ENCODE measurements at places on chromosomes 1 and 21.

- DNase-seq, result no peak
Measured at GRCh38 chr1:98887507-98887906, 117.2 kb downstream of the PLPPR5 start.

GRCh38 chr1:22821027-22821426 is 110.4 kb downstream of the EPHB2 start:
- no peak for DNase-seq

- no peak for DNase-seq
Measured at GRCh38 chr1:235275223-235275622, 52.8 kb downstream of the ARID4B start.

GRCh38 chr1:14939527-14940284 is 213.8 kb upstream of the TMEM51 start:
- DNase-seq, result no peak

DNA sequence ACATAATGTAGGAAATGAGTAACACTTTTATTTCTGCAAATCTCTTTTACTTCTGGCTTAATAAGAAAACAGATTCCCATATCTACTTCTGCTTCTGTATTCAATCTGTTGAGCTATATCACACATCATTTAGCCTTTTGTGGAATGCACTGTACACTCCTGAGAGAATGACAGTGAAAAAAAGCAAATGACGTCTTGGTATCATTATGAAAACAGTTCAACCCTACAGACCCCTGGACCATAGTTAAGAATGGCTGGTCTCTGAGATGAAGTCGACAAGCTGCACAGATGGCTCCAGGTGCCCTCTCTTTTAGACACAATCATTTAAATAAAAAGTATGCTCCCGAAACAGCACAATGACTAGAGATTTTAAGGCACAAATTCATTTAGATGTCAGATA is 247.0 kb downstream of the RERE start:
- DNase-seq, result no peak

- DNase-seq, result no peak
Measured at GRCh38 chr1:1050577-1051052, 23.5 kb downstream of the RNF223 start.

DNA sequence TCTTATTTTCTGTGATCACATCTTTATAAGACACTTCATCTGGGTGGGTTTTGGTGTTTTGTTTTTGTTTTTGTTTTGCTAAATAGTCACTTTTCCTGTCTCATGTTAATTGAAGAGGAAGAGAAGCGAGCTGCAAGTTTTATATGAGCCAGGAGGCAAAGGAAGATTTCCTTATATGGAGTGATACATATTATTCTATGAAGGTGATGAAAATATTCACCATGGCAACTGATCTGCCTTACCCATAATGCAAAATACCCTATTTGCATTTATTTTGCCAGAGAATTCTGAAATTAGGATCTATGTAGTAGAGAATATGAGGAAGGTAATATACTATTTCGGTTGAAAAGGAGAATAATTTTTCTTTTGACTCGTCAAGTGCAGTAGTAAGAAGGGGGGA is 13.9 kb downstream of the CXADR start:
- no peak for DNase-seq

- no peak for DNase-seq
Measured at GRCh38 chr1:30684259-30684658, 39.1 kb downstream of the MATN1 start.

DNA sequence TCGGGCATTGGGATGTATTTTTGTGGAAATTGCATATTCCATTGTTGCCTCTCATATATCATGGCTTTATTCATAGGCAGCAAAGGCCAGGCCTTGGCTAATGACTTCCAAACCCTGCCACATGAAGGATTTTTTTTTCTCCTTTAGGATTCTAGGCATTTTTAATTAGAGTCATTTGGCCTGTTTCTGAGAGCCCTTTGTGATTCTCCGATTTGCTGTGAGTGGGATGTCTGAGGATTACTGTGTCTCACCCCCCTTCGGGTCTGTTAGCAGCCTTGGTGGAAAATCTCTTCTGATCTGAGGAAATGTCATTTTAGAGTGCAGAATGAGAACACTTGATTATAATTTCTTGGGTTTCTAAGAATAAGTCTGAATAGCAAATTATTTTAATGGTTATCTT is 253.5 kb downstream of the NTNG1 start:
- no peak for DNase-seq

DNA sequence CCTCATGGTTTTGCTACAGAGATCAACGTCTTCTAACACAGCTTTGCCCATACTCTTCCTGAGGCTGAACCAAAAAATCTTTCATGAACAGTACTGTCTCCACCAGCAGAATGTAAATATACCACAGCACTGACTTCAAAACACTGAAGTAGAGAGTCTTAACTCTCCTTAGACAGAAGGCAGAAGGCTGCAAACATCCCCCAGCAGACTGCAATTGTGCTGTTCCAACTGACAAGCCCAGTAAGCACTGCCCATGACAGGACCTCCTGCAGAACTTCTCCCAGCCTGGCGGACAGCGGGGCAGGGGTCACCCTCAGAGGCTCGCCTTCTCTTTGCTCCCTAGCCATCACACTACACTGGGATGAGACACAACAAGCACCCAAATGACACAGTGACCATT is 218.7 kb downstream of the RERE start:
- DNase-seq, result no peak

DNA sequence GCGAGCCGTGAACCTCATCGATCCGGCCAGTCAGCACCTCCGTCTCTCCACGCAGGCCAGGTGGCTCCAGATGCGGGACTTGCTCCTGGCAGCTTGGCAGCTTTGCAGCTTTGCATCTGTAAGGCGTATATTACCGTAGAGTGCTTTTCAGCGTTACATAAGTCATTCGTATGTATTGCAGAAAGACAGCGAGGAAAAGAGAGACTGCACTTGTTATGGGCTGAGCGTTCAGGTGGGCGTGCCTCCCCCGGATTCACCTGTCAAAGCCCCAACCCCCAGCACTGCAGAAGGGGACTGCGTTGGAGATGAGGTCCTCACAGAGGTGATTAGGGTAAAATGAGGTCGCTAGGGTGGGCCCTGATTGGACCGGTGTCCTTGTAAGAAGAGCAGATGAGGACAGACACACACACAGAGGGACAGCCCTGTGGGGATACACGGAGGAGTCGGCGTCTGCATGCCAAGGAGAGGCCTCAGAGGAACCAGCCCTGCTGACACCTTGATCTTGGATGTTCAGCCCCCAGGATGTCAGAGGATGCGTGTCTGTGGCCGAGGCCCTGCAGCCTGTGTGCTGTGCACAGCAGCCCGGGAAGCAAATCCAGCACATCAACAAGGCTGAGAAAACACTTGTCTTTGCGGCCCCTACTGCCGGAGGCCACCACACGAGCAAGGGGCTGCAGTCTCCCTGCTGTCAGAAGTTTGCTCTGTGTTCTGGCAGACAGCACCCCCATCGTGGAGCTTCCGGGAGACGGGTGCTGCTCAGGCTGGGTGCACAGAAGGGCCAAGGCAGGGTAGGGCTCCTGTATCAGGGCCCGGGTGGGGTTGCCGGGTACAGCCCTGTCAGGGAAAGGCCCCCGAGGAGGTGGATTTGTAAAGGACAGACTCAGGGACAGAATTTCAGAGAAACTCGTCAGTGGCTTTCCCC is 10.9 kb upstream of the AGPAT3 start:
- no peak for DNase-seq

DNA sequence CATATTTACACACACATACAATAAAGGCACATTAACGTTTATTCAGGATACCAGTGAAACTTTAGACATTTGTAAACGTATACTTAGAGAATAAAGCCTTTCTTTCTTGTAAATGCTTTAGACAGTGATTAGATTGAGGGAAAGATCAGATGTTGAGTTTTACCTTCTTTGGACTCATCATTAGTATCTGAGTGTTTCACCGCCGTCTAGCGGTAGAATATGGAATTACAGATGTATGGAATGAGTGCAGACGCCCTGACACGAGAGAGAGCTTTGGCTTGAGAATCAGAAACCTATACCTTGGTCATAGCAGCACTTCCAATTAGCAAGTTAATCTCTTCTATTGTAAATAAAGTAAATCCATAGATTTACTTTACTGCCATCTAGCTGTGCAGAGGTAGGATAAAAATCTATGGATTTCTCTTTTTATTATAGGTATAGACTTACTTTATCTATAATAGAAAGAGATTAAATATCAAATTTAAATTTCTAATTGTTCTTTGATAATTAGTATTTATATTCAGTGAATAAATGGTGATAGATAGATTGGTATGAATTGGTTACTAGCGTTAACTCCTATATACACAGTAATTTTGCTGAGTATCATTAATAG is 12.6 kb downstream of the FLG2 start:
- DNase-seq, result no peak

DNA sequence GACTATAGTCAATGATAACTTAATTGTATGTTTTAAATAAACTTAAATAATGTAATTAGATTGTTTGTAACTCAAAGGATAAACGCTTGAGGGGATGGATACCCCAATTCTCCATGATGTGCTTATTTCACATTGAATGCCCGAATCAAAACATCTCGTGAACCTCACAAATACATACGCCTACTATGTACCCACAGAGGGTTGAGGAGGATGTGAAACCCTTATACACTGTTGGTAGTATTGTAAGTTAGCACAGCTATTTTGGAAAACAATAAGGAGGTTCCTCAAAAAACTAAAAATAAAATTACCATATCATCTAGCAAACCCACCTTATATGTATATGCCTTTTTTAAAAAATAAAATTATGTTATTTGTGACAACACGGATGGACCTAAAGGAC is 198.6 kb downstream of the MRPL39 start:
- DNase-seq, result no peak

DNA sequence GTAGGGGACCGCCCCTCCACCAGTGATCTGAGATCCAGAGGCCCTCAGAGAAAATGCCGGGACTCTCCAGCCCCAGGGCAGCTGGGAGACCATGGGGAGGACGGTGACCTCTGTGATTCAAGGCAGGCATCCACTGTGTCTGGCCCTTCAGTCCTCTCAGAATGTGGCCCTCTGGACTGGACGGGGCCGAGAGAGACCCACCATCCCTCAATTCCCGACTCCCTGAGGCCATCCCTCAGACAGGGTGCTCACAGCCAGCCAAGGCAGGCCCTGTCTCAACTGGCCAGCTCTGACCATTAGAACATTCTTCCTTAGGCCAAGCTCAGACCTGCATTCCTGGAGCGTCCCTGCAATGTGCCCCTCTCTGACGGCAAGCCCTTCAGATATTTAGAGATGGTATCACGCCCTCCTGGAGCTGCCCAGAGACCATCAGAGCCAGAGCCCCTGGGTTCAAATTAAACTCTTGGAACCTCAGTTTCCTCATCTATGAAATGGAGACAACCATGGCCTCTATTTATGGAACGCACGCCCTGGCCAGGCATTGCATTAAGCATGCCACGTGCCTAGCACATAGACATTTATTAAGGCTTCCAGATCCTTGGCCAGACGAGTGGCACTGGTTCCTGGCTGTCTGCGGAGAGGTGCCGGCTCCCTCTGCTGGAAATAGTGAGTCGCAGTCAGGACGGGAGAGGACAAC is 9.6 kb upstream of the EPS8L3 start:
- DNase-seq, result peak; percentile 34

GRCh38 chr1:14055442-14056223 is 355.6 kb downstream of the PRDM2 start:
- no peak for DNase-seq

- DNase-seq, result no peak
Measured at GRCh38 chr1:209619696-209620486, 32.3 kb downstream of the LAMB3 start.

DNA sequence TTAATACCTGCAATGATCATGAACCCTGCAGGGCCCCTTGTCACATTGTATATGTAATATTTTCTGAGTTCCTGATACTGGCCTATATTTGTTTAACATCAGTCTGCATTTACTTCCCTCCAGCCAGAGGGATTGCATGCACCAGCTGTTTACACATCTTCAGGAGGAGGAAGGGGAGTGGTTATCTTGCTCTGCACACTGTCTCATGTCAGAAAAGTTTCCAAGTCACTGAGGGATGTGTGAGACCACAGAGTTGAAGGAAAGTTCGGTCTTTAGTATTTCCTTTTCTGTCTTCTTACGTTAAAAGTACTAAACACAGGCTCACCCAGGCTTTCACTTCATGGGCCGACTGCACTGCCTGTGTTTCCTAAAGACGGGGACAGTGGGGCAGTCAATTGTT is 574.1 kb downstream of the LMO4 start:
- DNase-seq, result no peak

GRCh38 chr1:1232796-1233566 is 944 bp downstream of the B3GALT6 start:
- DNase-seq, result no peak

GRCh38 chr1:9823693-9823942 is 147 bp downstream of the CLSTN1 start:
- no peak for DNase-seq

- DNase-seq, result peak; percentile 82
Measured at GRCh38 chr1:116168277-116169032, 57.3 kb downstream of the MAB21L3 start.

DNA sequence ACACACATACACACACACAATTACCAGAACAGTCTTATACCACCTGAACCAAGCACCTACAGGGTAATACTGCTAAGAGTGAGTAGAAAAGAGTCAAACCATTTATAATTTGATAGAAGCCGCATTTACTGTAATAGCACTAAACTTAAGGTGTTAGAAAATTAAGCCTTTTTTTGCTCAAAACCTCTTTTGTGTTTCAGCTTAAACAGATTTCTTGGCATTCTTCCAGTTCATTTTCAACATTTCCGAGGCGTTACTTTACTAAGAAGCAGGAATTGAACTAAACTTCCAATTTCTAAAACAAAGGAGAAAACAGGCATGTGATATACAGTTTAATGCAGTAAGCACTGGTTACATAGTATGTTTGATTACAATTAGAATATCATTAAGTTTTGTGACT is 387.2 kb downstream of the NCAM2 start:
- no peak for DNase-seq

GRCh38 chr1:158028969-158029368 is 35.5 kb downstream of the KIRREL1 start:
- no peak for DNase-seq

DNA sequence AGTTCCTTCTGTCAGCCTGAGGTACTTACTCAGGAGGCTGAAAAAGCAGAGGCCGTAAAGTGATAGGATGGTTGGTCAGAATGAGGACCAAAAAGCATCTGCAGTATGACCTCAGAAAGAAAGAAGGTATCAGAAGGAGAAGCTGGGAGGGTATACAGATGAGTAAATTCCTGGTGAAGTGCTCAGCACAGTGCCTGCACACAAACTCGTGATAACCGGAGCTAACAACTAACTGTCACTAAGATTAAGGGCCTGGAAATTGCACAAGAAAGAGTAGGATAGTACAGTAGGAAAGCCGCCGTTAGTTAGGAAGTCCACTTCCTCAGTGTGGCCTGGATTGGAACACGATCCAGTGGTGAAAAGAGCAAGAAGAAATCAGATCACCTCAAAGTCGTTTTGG is 62.6 kb downstream of the VPS26C start:
- no peak for DNase-seq

GRCh38 chr1:76481672-76482071 is 385.6 kb upstream of the ST6GALNAC5 start:
- no peak for DNase-seq
